Endothelial cell of umbilical vein (primary cell): ENCODE measurements at places on chromosomes 4 and X. TPM values are rescaled to one million over a fixed set of nuclear protein-coding genes. Genes with fewer than 3 reads are reported as not detected.

Gene HTATSF1
- polyA plus RNA-seq: 0.41 and 1.0 TPM in 2 replicates

Gene SLC34A2
- not detected in 2 replicates for polyA plus RNA-seq

Gene CXorf49B
- not detected in 2 replicates for polyA plus RNA-seq

Gene KLHL2
- 6.9 and 9.9 TPM in 2 replicates for polyA plus RNA-seq

Gene AADAT
- polyA plus RNA-seq: 1.5 and 1.8 TPM in 2 replicates

Gene ADH1A
- polyA plus RNA-seq: not detected in 2 replicates

Gene FGFBP2
- polyA plus RNA-seq: not detected in 2 replicates

Gene FAM184B
- not detected in 2 replicates for polyA plus RNA-seq

Gene PNPLA4
- polyA plus RNA-seq: 10.4 and 13.1 TPM in 2 replicates

Gene MAGEC1
- not detected in 2 replicates for polyA plus RNA-seq

Gene TRPC3
- not detected in 2 replicates for polyA plus RNA-seq

Gene CT47B1
- polyA plus RNA-seq: not detected in 2 replicates

Gene SMR3B
- not detected in 2 replicates for polyA plus RNA-seq

Gene NUDT10
- 0.08 and 0.22 TPM in 2 replicates for polyA plus RNA-seq

Gene P2RY10
- polyA plus RNA-seq: not detected in 2 replicates
